Upper lobe of right lung (tissue), 1 donor: ENCODE measurements at places on chromosomes 2 and 18.

GRCh38 chr2:112181571-112182290, 43.5 kb downstream of the FBLN7 start:
- H3K4me3 ChIP-seq = peak overlapping the region; percentile 3
- no peaks in the 10 kb centered on the region for H3K36me3 ChIP-seq
- DNase-seq = no peak
- H3K27me3 ChIP-seq = peaks cover 9% of the 10 kb centered on the region
- no peak overlapping the region for H3K27ac ChIP-seq

DNA sequence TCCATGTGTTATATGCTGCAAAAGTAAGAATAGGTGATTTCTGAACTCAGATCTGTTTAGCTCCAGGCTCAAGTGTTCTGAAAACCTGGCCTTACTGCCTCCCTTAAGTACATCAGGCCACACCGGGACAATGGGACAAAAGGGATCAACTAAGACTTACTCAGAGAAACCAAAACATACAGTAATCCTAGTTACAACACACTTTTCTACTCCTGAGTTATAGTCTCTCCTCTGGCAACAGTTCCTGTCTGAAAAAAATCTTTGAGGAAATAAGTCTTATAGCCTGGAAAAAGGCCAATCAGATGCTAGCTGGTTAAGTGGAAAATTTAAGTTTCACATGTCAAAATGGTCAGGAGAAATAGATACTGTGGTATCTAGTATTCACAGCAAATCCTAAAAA, 5.6 kb downstream of the METTL5 start:
- peaks cover 27% of the 10 kb centered on the region for H3K36me3 ChIP-seq
- no peak for DNase-seq
- H3K27ac ChIP-seq = no peak overlapping the region
- H3K27me3 ChIP-seq = no peaks in the 10 kb centered on the region

DNA sequence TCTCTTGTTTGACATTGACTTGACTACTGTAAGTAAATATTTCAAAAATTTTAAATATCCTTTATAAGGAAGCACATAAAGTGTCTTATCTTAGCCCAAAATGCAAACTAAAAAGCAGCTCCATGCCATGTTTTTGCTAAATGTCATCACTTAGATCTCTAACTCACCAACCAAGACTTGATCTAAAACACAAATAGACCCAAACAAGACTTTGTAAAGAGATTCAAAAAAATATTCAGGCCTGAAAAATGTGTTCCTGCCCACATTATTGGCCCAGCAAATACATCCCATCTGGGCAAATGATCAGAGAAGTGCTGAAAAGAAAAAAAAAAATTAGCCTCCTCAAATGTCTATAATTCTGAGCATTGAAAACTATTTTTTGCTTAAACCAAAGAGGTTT, 187.6 kb downstream of the MREG start:
- no peaks in the 10 kb centered on the region for H3K27me3 ChIP-seq
- H3K36me3 ChIP-seq = no peaks in the 10 kb centered on the region
- H3K4me3 ChIP-seq = no peak overlapping the region
- peak overlapping the region; percentile 49 for H3K27ac ChIP-seq

DNA sequence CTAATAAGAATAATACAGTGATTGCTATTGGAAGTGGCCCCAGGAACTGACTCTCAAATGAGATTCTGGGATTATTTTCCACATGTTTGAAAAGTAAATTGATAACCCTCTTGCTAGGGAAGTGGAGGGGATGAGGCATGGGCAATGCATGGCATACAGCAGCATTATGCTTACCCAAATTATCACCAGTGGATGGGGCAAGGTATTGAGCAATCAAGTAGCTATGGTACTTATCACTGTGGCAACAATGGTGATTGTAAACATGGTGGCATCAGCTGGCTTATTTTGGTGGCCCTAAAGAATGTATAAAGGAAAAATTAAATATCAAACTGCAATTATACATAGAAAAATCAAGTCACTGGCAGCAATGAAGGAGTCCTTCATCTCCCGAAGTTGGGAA, 155.1 kb downstream of the FIGN start:
- H3K36me3 ChIP-seq = no peaks in the 10 kb centered on the region
- no peak for DNase-seq
- H3K4me3 ChIP-seq = no peak overlapping the region
- H3K27me3 ChIP-seq = no peaks in the 10 kb centered on the region

DNA sequence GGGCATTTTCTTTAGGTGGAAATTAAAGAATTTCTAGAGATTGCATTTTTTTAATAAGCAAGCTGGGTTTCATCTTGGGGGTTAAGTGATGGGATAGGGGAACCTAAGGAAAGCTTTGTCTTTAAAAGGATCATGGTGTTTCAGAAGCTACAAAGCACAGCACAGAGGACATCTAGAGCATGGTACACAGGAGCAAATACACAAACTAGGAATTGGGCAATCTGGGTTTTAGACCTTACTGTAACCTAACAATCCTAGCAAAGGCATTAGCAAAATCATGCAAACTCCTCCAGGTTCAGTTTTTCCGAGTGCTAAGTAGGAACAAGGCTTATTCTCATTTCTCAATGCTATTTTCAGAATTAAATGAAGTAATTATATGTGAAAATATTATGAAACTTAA, 134.1 kb downstream of the CD226 start:
- no peaks in the 10 kb centered on the region for H3K36me3 ChIP-seq
- no peak overlapping the region for H3K27ac ChIP-seq
- no peak overlapping the region for H3K4me3 ChIP-seq
- H3K27me3 ChIP-seq = no peaks in the 10 kb centered on the region
